ENCODE measurements at places on chromosomes 13 and 19.
A peak's percentile ranks its signal among the peaks of the same experiment; 100 is the strongest.

GRCh38 chr19:55179606-55180484, at the start of gene SYT5:
Gene SYT5 (minus strand): TSS chr19:55180289. CDS start chr19:55179041, 1,248 bp downstream.
- peak; percentile 45 for DNase-seq

DNA sequence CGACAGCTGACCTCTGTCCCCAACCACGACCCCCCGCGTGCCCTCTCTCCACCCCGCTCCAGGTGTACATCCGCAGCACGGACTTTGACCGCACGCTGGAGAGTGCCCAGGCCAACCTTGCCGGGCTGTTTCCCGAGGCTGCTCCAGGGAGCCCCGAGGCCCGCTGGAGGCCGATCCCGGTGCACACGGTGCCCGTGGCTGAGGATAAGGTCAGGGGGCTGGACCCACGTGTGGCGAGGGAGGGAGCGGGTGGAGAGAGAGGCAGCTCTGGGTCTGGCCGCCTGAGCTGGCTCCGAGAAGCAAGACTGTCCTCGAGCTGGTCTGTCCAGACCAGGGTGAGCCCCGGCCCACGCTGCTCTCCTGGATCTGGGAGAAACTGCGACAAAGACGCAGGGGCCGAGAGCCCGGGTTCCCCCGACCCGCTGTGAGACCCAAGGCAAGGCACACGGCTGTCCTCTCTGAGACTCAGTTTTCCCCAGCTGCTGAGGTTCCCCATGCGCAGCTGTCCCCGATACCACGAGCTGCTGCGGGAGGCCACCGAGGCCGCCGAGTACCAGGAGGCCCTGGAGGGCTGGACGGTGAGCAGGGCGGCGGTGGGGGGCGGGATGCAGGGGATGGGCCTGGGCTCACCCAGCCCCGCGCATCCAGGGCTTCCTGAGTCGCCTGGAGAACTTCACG, 1.5 kb downstream of the ACP4 start:
- DNase-seq: no peak

DNA sequence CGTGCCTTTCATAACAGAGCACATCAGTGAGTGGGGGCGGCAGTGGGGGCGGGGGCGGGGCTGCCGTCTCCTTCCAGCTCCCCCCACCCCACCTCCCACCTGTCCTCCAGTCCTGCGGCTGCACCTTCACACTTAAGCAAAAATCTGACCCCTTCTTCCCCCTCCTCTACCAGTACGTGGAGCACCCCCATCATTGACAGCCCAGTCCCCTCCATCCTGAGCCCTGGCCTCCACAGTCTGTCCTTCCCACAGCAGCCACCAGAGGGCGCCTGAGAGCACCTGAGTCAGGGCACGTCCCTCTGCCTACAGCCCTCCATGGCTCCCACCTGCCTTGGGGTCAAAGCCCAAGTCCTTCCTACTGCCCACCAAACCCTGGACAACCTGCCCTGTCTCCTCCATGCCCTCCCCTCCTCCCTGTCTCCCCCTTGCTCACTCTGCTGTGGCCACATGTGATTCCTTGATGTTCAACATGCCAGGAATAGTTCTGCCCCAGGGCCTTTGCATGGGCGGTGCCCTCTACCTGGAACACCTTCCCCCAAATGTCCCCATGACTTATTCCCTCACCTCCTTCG, 4.0 kb downstream of the EBI3 start:
- DNase-seq: peak; percentile 31

DNA sequence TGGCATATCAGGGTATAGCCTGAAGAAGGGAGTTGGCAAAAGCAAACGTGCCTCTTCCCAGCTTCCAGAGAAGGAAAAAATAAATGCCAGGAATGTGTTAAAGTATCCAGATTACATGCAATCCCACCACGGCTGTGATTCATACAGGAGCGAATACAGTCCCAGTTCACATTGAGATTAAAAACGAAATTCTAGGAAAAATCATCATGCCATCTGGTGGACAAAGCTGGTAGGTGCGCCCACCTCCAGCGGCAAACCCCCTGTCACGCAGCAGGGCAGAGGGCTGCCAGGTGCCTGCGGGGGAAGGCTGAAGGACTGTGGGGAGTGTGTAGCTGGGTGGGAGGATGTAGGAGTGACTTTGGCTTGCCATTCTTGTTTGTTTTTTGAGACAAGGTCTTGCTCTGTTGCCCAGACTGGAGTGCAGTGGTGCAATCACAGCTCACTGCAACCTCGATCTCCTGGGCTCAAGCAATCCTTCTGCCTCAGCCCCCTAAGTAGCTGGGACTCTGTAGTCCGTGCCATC, 6.4 kb upstream of the DMWD start:
- DNase-seq: peak; percentile 51

DNA sequence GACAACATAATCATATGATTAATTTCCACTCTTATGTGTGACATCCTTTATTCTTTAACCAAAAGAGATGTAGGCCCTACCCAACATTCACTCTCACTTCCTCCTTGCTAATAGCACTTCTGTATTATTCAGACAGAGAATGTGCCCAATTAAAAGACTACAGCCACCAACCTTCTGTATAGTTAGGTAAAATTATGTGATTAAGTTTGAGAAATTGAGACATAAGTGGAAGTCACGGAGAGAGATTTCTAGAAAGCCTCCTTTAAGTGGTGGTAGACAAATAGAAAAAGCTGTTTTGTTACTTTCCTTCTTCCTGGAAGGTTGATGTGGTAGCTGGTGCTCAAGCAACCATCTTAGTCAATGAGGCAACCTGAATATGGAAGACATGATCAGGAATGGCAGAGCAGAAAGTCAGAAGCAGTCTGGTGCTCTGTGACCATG, 14.8 kb downstream of the EPSTI1 start:
- DNase-seq: no peak

DNA sequence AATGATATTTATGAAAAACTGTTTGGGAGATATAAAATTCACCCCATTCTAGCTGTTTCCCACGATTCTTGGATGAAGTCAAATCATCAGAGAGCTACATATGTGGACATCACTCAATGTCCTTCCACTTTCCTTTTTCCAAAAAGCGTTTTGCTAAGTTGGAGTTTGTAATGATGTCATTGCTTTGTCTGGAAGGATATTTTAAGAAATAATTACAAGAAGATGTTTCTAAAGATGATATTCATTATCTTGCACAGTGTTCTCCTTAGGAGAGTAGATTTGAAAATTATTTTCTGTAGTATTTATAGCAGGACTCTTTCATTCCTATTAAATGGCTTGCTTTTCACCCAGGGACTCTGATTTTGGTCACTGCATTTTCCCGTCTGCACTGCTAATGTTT, 851.2 kb downstream of the EFNB2 start:
- no peak for DNase-seq

DNA sequence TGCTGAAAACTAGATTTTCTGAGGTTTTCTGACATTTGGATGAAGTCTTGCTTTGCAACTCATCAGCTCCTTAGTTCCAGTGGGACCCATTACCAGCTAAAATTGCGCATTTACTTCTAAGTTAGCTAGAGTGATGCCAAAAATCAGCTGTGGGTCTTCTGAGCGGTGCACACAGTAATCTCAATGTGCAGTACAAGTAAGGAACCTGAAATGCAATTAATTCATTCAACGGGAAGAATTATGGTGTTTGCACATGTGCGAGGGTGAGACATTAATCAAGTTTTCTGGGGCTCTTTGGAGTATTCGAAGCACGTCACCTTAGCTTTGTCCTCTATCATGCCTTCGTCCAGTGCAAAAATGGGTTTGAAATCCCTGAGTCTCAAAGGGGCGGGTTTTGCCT, 146.2 kb downstream of the MYO16 start:
- no peak for DNase-seq

- DNase-seq: no peak
Measured at GRCh38 chr13:50334115-50334778, 319.0 kb downstream of the KCNRG start.

- DNase-seq: no peak
Measured at GRCh38 chr13:41645331-41645730, 188.0 kb downstream of the RGCC start.

GRCh38 chr19:12075538-12076139, 11.1 kb downstream of the ZNF844 start:
- no peak for DNase-seq

Measured in CD4-positive, alpha-beta T cell treated with Interleukin-15 for 1 hour (primary cell).